ENCODE measurements at places on chromosomes 12 and 14. TPM values are rescaled to one million over a fixed set of nuclear protein-coding genes. Genes with fewer than 3 reads are reported as not detected.
A peak's percentile ranks its signal among the peaks of the same experiment; 100 is the strongest.

- DNase-seq = peak; percentile 79
Measured at GRCh38 chr12:26124446-26125399, at the start of gene BHLHE41. Gene BHLHE41, minus strand, starts transcription at chr12:26125037. Its CDS starts 258 bp downstream, at chr12:26124779.

DNA sequence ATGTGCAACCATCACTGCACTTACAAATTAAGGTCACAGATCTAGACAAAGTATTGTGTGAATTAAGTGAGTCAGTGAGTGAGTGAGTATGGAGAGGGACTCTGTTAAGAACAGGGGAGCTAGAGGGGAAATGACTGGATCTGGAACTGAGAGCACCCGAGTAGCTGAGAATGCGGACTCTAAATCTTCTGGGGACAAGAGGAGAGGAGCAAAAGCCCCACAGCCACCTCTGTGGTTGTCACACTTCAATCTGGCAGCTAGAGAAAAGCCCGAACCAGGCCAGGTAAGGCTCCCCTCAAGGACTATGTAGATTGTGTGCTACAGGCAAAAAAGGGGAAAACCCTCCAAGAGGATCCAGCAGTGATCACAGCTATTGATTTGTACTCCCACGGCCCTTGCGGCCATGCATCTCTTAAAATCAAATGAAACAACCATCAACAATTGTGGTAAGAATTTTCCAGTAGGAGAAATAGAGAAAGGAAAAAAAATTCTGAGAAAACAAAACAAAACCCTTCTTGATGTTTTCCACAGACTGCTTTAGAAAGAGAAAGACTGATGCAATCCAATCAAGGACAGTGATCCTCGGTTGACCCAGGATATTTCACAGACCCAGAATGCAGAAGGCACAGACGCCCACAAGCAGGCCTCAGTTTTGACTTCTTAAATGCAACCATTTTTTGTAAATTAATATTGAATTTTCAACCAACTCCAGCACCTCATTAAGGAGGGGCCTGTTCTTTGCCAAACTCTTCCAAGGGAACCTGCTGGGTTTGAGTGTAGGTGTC is 109.6 kb downstream of the SLC38A6 start:
- no peak for DNase-seq

The CDCA4 gene
- total RNA-seq = 8.3 TPM

DNA sequence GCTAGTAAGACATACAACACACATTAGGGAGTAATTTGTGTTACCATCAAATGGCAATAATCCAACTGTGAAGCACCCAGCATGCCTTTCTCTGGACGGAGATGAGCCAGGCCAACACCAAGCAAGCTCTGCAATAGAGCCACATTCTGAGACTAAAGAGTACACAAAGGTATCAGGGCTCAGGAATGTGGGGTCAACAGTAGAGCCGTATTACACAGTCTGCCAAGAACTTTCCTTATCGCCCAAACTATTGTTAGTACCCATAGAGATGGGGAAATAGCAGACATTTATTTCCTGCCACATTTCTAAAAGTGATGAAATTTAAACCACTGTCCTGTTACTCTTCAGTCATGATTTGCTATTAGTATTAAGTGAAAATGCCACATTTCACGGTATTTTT is 113.7 kb downstream of the BMP4 start:
- DNase-seq = no peak

The CPSF6 gene
- 61.3 TPM for total RNA-seq

The NKX2-1 gene
- not detected for total RNA-seq

- no peak for DNase-seq
Measured at GRCh38 chr14:78417532-78417931, 247.4 kb downstream of the NRXN3 start.

DNA sequence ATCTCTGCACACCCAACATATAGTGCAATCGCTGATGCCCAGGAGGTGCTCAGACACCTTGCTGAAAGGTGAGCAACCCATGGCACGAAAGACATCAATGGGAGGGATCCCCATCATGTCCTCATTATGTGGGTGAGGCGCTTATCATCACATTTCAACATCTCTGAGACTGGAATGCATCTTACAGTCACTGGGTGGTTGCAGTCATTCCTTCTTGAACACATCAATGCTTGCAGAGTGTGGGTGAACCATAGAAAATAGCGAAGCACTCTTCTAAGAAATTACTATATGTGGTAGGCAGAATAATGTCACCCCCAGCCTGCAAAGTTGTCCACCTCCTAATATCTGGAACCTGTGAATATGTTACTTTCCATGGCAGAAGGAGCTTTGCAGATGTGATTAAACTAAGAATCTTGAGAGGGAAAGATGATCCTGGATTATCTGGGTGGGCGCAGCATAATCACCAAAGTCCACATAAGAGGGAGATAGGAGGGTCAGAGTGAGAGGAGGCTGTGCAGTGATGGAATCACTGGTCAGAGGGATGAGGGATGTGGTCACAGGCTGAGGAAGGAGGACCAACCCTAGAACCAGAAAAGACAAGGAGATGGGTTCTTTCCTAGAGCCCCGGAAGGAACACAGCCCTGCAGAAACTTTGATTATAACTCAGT is 51.2 kb downstream of the GLRX5 start:
- no peak for DNase-seq

The GPRC5D gene
- not detected for total RNA-seq

DNA sequence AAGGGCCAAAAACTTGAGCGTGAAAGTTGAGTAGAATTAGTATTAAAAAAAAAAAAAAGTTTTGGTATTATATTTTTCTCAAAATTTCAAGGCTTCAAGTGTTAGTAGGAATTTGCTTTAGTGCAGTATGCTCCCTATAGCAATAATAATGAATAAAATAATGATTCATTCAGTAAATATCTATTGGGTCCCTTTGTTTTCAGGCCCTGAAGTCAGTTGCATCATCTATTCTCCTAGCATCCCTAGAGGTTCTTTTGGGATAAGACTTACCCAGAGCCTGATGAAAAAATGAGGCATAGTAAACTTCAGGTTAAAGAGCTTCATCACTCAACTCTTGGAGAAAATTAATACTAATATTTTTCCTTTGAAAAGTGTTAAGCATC is 1.1 kb downstream of the KMT5A start:
- DNase-seq = no peak

DNA sequence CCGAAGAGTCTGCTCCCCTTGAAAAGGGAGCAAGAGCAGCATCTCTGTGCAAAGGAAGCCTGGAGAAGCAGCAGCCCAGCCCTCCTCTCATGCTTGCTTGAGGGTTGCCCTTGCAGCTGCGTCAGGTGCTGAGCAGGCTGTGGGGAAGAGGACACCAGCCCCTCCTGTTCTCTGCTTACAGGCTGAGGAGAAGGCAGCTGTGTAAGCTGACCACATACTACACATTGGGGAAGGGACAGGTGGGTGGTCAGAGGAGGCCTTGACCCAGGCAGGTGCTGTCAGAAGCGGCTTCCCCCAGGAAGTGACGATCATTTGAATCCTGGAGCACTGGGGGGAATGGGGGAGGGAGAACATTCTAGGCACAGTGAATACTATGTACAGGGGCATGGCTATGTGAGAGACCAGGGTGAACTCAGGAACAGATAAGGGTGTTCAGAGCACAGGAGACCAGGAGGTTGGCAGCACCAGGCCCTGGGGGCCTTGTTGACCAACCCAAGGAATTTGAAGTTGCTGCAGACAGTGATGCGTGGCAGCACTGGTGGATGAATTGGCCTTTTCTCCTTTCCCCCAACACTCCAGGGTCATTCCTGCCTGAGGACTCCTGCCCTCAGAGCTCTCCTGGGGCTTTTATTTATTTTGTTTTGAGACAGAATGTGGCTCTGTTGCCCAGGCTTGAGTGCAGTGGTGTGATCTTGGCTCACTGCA is 2.7 kb upstream of the KLC1 start:
- DNase-seq = no peak

- no peak for DNase-seq
Measured at GRCh38 chr12:13405961-13406703, 209.6 kb downstream of the EMP1 start.

The SUSD6 gene
- 27.3 TPM for total RNA-seq

The INHBE gene
- total RNA-seq = 0.22 TPM

DNA sequence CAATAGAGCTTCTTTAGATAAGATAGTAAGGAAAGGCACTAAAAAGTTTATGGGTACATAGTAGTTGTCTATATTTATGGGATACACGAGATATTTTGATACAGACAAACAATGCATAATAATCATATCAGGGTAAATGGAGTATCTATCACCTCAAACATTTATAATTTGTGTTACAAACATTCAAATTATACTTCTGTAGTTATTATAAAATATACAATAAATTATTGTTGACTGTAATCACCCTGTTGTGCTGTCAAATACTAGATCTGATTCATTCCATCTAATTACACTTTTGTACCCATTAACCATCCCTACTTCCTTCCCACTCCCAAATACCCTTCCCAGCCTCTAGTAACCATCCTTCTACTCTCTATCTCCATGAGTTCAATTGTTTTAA is 179.7 kb downstream of the FOXG1 start:
- no peak for DNase-seq

The PPFIA2 gene
- total RNA-seq = 0.49 TPM

DNA sequence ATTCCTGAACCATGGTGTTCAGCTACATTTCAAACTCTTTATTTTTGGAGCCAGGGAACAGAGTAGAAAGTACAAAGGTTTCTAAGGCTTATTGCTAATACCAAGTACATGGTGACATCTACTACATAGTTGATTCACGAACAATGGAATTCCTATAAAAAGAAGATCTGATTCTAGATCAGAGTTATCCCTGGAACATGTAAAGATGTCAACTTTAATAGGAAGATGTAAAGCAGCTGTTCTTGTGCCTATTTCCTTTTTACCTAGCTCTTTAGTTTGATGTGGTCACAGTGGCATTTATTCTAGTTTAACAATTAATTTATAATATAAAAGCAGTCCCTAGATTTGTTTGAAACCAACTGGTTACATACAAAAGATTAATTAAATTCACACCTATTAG is 99.5 kb downstream of the NUBPL start:
- no peak for DNase-seq

DNA sequence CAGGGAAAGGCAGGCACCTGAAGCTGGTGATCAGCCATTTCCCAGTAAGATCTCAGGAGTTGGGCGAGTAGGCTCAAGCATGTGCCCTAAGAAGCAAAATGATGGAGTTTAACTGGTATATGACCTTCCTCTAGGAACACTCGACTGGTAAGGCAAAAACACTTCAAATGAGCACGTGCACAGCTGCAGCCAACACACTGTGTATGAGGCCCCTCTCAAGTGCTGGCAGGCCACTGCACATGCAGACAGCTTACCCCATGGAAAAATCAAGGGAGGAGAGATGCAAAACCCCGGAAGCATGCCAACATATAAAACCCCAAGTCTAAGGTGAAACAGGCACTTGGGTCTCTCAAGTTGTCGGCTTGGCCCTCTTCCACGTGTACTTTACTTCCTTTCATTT is 39.2 kb downstream of the TTLL5 start:
- DNase-seq = no peak

GRCh38 chr12:113900716-113901115 is 65.4 kb downstream of the RBM19 start:
- no peak for DNase-seq

GRCh38 chr14:61503167-61503801 is 181.9 kb downstream of the PRKCH start:
- DNase-seq = no peak

DNA sequence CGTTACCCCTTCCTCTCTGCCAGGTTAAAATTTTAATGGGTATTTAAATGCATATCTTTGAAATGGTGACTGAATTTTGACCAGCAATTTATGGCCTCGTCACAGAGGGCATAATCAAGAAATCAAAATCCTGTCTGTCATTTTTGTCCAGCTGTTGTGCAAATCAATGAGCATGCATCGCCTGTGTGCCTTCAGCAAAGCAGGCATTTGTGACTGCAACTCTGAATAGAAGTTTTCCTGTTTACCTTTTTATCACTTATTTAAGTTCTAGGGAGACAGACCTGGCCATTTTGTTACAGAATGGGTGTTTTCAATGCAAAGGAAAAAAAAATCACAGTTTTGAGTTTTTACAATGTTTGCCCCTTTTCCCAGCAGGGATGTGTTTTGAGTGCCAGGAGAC is 107.4 kb downstream of the PPM1A start:
- no peak for DNase-seq

GRCh38 chr14:38583471-38583870 is 327.6 kb upstream of the CLEC14A start:
- no peak for DNase-seq

The AHSA1 gene
- 112 TPM for total RNA-seq

The ST8SIA1 gene
- 1.2 TPM for total RNA-seq

GRCh38 chr14:28987516-28987915 is 220.9 kb downstream of the FOXG1 start:
- no peak for DNase-seq

The INHBC gene
- not detected for total RNA-seq

- DNase-seq = no peak
Measured at GRCh38 chr12:112188130-112188830, 62.9 kb downstream of the TRAFD1 start.

DNA sequence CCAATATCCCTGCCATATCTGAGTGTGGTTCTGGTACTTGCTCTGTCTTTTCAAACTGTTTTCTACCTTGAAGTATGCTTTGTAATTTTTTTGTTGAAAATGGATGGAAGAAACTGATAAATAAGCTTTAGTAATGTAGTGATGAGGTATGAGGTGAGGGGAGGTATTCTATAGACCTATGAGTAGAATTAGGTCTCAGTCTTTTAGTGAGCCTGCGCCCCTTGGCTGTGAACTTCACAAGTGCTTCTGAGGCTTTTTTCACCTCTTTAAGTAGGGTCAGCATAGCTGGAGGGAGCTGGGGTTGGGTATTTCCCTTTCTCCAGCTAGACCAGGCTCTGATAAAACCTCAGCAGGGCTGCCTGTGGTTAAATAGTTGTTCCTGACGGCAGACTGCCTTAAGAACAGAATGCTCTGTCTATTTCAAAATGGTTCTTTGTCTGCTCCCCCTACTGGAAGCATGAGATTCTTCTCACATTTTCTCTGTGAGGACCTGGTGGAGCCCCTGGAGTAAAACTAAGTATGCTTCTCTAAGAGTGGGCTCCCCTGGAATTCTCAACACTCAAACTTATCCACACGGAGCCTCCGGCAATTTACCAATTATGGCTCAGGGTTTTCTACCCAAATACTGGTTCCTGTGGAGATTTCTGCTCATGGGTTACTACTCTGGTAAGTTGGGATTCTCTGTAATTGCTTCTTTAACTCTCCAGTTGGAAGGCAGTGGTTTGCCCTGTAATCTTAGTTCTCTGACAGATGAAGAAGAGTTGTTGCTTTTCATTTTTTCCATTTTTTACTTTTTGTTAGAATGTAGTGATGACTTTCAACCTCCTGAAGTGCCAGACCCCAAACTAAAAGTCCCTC is 13.1 kb downstream of the KRT5 start:
- DNase-seq = no peak

The KRT72 gene
- total RNA-seq = 0.25 TPM

The CD69 gene
- total RNA-seq = 3.2 TPM

Data from colonic mucosa (tissue), 4 donors.